ENCODE measurements at places on chromosomes 2 and 18. TPM values are rescaled to one million over a fixed set of nuclear protein-coding genes. Genes with fewer than 3 reads are reported as not detected.

CD28 gene
- total RNA-seq: not detected

DNA sequence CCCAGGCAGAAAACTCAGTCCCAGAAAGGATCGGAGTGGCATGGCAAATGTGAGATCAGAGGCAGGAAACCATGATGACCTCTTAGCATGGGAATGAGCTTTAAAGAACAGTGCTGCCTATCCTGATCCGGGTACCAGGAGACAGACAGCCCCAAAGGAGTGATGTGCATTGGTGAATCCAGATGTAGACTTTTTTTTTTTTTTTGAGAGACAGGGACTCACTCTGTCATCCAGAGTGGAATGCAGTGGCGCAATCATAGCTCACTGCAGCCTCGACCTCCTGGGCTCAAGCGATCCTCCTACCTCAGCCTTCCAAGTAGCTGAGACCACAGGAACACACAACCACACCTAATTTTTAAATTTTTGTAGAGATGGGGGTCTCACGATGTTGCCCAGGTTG lies 122.7 kb downstream of the VAPA start:
- DNase-seq: no peak

DNA sequence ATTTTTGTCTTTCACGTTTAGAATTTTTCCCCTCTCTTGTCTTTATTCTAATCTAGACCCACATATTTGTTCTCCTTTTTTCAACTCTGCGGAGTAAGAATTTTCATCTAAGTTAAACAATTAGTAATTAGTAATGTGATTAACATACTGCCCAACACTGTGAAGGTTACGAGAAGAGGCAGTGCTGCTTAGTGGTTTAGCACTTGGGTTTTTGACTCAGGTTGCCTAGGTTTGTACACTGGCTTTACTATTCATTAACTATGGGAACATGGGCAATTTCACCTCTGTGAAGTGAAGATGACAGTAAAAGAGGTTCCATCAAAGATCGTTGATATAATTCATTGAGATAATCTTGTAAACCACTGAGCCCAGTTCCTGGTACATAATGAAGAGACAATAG lies 82.2 kb upstream of the PNPT1 start:
- no peak for DNase-seq

DOK1 gene
- 3.9 TPM for total RNA-seq

GRCh38 chr18:27921392-27921791 lies 255.5 kb downstream of the CDH2 start:
- DNase-seq: no peak

LANCL1 gene
- 32.7 TPM for total RNA-seq

- DNase-seq: no peak
These were observed 149.6 kb downstream of the LAMA3 start for GRCh38 chr18:23838801-23839366.

DNA sequence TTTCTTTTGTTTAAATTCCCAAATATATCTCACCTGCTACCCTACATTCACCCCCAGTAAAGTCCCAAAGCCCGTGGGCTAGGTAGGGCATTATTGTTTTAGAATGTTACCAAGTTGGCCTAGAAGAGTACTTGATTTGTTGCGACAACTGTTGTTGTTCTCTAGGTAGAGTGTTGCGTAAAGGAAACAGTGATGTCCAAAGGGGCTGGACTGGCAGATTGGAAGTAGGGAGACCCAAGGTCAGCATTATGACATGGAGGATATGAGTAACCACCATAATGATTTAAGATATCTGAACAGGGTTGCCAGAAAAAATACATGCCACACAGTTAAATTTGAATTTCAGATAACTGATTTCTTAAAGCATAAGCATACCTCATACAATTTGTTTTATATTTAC lies 39.2 kb downstream of the SCN1A start:
- DNase-seq: no peak

- no peak for DNase-seq
These were observed 4.6 kb downstream of the CHST10 start for GRCh38 chr2:100412881-100413321.

GRCh38 chr18:52995875-52996274 lies 655.9 kb downstream of the DCC start:
- DNase-seq: no peak

GRCh38 chr2:40487602-40488001 lies 35.7 kb upstream of the SLC8A1 start:
- no peak for DNase-seq
